ENCODE measurements at places on chromosomes 16 and 17.
A peak's percentile ranks its signal among the peaks of the same experiment; 100 is the strongest.

GRCh38 chr16:534135-534534 lies 6.6 kb downstream of the CAPN15 start:
- DNase-seq, result no peak

DNA sequence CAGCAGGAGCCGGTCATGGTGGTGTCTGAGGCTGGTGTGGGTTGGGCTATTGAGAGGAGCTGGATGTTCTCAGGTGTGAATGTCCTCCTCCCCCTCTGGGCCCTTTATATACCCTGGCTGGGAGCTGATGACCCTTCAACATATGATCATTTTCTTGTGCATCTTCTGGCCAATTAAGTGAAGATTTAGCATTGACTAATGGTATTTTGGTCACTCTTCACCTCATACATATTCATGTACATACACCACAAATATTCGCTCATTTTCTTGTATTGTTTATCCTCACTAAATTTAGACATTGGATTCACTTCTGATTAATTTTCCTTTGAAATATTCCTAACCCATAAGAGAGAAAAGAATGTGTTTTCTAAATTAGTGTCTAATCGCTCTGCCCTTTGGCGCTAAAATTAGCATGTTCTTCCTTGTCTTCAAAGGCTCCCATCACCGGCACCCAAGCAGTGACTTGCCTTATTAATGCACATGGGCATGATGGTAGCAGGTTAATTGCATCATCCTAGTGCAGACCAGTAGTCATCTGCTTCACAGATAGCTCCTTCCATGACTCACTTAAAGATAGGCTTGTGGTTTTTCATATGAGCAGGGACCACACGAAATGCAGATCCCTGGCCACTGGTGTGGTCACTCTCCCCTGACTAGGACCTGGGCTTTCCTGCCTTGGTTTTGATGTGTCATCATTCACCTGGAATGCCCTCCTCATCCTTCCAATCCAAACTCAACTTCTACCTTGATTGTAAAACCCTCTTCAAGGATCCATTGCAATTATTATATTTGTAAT lies at the start of gene KRTAP2-4:
TSS of gene KRTAP2-4 (minus strand) at position 51 of the 796 bp plus-strand sequence. CDS start at position 17, 34 bp downstream.
- no peak for DNase-seq

- DNase-seq, result peak; percentile 56
Observed at GRCh38 chr17:50129728-50130558, at the start of gene SAMD14. Gene SAMD14 (minus strand): TSS chr17:50130160. CDS start chr17:50124959, 5,201 bp downstream.

GRCh38 chr16:85754413-85754812 lies 3.5 kb upstream of the C16orf74 start:
- no peak for DNase-seq

GRCh38 chr16:74521691-74522090 lies 85.2 kb downstream of the GLG1 start:
- no peak for DNase-seq
